Spleen (tissue), 13 donors: ENCODE measurements at places on chromosomes 16 and 17. TPM values are rescaled to one million over a fixed set of nuclear protein-coding genes. Genes with fewer than 3 reads are reported as not detected.

Gene TPSG1
- total RNA-seq: not detected

Gene KRT12
- not detected for total RNA-seq

Gene EFCAB5
- total RNA-seq: 1.0 TPM

Gene HAP1
- total RNA-seq: 1.4 TPM

- no peak for DNase-seq
These were observed 57.2 kb downstream of the LDHD start for GRCh38 chr16:75059411-75059810.

DNA sequence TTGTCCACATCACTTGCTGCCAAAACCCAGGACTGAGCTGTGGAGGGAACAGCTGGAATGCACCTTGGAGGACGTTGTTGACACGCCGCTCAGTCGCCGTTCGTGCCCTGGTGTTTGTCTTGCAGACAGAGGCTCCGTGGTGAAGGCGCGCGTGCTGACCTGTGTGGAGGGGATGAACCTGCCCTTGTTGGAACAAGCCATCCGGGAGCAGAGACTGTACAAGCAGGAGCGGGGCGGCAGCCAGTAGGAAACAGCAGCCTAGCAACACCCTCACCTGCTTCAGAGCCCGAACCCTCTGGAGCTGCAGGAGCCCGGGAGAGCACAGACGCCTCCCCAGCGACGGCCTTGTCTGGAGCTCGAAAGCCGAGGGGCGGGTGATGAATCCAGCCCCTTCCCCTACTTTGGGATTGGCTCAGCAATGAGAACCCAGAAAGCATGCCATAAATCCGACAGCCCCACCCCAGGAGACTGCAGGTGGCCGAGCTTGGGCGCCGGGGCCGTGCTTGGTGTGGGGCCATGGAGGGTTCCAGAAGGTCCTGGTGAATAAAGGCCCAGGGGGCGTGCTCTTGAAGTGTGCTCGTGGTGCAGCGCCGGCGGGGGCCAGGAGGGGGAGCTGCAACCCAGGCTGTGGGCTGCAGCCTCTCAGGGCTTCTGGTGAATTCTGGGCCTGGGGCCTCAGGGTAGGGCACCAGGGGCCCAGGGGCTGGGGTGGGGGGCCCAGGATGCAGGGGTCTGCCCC, 470 bp upstream of the CDK3 start:
- peak; percentile 87 for DNase-seq

DNA sequence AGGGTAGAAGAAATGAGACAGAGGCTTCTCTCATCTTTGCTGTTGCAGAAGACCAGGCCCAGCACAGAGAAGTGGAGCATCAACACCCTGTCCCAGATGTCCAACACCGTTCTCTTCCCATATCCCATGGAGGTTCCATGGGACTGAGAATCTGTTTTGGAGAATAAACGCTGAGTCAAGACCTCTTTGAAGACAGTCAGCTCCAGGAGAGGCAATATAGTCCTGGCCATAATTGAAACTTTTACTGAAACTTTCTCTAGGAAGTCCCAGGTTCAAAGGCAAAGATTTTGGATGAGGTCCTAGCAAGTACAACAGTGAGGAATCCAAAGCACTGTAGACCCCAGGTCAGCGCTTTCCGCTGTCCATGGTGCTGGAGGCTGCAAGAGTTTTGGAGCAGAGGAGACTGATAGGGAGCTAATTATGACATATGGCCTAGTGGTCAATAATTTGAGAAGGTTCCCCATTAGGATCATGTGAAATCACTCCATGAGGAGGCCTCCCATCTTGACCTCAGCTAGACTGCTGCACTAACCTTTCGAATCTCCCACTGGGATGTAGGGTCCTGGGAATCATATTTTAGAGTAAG, 36.0 kb downstream of the OSBPL7 start:
- DNase-seq: no peak

GRCh38 chr17:8289103-8289397, 580 bp downstream of the RANGRF start:
- no peak for DNase-seq

- DNase-seq: no peak
These were observed 37.7 kb upstream of the LCMT1 start for GRCh38 chr16:25073854-25074253.

GRCh38 chr16:11734025-11734652, 8.5 kb downstream of the TXNDC11 start:
- no peak for DNase-seq

- DNase-seq: no peak
These were observed 20.4 kb downstream of the DUSP14 start for GRCh38 chr17:37510056-37510455.

- DNase-seq: peak; percentile 78
These were observed at the start of gene HAS3 for GRCh38 chr16:69105501-69106361. HAS3 (plus strand) TSS chr16:69105653; CDS start chr16:69109396, 3,743 bp downstream.

DNA sequence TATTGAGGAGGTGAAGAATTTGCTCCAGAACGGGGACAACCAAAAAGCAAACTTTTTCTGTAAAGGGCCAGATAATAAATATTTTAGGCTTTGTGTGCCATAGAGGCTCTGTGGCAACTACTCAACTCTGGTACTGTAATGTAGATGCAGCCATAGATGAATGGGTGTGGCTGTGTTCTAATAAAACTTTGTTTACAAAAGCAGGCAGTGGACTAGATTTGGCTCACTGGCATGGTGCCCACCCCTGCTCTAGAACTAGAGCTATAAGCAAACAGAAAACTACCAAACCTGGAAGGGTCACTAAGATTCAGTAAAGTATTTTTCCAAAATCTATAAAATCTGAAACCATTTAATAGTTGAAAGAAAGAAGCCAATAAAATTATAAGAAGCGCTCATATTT, 24.6 kb upstream of the SMURF2 start:
- no peak for DNase-seq

DNA sequence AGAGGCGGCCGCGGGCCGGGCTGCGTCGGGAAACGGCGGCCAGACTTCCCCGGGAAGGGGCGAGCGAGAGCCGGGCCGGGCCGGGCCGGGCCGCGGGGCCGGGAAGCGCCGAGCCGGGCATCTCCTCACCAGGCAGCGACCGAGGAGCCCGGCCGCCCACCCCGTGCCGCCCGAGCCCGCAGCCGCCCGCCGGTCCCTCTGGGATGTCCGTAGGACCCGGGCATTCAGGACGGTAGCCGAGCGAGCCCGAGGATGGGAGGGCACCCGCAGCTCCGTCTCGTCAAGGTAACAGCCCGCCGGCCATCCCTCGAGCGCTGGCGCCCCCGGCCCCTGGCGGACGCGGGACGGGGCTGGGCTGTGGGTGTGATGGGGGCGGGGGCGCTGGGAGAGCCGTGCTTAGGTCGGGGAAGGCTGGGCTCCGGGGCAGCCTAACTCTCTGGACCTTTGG, at the start of gene CRHR1:
CRHR1 (plus strand) TSS at position 28 of the 448 bp plus-strand sequence; CDS start at position 253, 225 bp downstream.
- DNase-seq: no peak
